ENCODE measurements at places on chromosomes 2 and 18. TPM values are rescaled to one million over a fixed set of nuclear protein-coding genes. Genes with fewer than 3 reads are reported as not detected.

The ALPG gene
- not detected for total RNA-seq

The POLR1A gene
- total RNA-seq: 18.1 TPM

The CHST9 gene
- total RNA-seq: not detected

The REG1B gene
- total RNA-seq: not detected

The FLACC1 gene
- total RNA-seq: 0.27 TPM

The SNRNP200 gene
- 26.8 TPM for total RNA-seq

The ACVR1C gene
- total RNA-seq: not detected

The TPO gene
- total RNA-seq: not detected

The STON1 gene
- total RNA-seq: 3.7 TPM

All from M059J (cell line).